ENCODE measurements at places on chromosomes 11 and 22. TPM values are rescaled to one million over a fixed set of nuclear protein-coding genes. Genes with fewer than 3 reads are reported as not detected.
A peak's percentile ranks its signal among the peaks of the same experiment; 100 is the strongest.

DNA sequence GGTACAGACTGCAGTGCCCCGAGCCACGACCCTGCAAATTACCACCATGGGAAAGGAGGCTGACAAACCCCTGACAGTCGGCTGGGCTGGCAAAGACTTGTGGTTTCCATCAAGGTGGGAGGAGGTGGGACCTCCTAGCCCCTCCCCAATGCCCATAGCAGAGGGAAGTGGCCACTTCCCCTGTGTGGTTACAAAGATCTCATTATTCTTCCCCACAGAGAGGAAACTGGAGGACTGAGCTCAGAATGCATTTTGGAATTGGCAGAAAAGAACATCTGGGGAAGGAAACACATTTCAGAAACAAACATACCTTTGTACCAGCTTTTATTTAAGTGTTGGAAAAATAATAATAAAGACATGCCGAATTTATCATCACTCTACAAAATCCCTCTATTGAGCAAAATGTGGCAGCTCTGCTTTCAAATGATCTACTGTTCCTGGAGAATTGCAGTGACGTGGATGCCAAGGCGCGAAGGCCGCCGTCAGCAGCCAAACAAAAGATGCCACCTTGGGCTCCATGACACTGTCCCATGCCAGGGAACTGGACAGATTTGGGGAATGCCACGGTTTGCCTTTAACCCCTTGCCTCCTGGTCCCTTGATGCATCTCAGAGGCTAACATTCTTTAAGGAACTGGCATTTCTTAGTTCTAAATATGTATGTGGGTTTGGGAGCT, 169.6 kb downstream of the CRYBB2 start:
- H3K4me1 ChIP-seq: no peaks in the 10 kb centered on the region
- no peak for DNase-seq
- no peaks in the 10 kb centered on the region for H3K36me3 ChIP-seq

The WEE1 gene
- 6.8 TPM for total RNA-seq

DNA sequence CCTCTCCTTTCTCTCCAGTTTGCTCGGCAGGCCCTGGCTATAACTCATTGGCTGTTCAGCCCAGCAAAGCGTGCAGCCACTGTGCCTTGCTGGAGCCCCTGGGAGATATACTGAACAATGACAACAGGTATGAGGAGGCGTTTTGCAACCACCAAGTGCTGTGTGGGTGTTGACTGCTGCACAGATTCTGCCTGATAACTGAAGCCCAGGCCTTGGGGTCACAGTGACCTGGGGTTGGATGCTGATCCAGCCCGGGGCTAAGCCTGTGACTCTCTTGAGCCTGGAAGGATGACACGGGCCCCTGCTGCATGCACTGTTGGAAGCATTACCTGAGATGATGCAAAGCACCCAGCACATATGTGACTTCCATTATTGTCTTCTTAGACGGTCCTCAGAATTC, 13.7 kb upstream of the A4GALT start:
- H3K36me3 ChIP-seq: no peaks in the 10 kb centered on the region
- no peaks in the 10 kb centered on the region for H3K4me1 ChIP-seq
- H3K4me3 ChIP-seq: no peak overlapping the region
- no peaks in the 10 kb centered on the region for H3K27me3 ChIP-seq
- no peak for DNase-seq

- no peaks in the 10 kb centered on the region for H3K36me3 ChIP-seq
- H3K27me3 ChIP-seq: no peaks in the 10 kb centered on the region
- H3K27ac ChIP-seq: no peak overlapping the region
- H3K4me3 ChIP-seq: peak overlapping the region; percentile 56
- no peak for DNase-seq
These were observed 186.4 kb downstream of the BLID start for GRCh38 chr11:121929581-121929980.

DNA sequence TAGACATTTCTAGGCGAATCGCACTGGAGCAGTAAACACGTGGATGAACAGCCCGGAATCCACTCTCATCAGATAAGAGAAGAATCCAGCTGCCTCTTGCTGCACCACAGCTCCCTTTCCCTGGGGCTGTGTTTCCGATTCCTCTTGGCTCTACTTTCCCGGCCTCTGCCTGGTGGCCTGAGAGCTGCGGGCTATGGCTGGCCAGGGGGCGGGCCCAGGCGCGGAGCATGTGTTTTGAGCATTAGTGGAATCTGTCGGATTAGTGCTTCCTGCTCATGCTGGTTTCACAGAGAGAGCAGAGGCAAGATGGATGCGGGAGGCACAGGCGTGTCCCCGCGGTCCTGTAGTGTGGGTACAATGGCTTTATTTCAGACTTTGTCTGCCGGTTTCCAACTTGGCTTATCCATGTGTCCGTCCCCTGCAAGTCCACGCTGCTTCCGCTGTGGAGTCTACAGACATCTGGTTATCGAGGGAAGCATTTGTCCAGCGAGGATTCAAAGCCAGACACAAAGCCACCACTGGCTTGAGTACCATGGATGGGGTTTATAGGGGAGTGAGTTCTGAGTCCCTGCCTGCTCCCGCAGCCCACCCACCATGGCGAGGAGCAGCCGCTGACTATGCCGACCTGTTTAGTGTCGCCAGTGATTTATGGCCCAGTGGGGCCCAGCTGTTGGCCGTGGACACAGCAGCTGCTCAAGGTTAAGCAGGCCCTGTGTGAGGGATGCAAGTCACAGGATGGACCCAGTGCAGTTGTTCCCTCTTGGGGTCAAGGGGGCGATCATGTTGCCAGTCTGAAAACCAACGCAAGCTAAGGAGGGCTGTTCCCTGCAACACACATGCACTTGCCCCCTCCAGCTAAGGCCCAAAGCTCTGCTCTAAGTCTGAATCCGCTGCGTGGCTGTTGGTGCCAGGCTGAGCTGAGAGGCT, 43.3 kb upstream of the EP300 start:
- peaks cover 8% of the 10 kb centered on the region for H3K4me1 ChIP-seq
- H3K27ac ChIP-seq: peak overlapping the region; percentile 57
- no peaks in the 10 kb centered on the region for H3K27me3 ChIP-seq
- peak; percentile 64 for DNase-seq
- no peaks in the 10 kb centered on the region for H3K36me3 ChIP-seq
- H3K4me3 ChIP-seq: peak overlapping the region; percentile 50

GRCh38 chr11:10314199-10315072, 9.6 kb downstream of the ADM start:
- H3K4me3 ChIP-seq: no peak overlapping the region
- peaks cover 37% of the 10 kb centered on the region for H3K4me1 ChIP-seq
- H3K27me3 ChIP-seq: no peaks in the 10 kb centered on the region
- no peak for DNase-seq
- H3K27ac ChIP-seq: no peak overlapping the region
- H3K36me3 ChIP-seq: no peaks in the 10 kb centered on the region

The KRTAP5-9 gene
- not detected for total RNA-seq

DNA sequence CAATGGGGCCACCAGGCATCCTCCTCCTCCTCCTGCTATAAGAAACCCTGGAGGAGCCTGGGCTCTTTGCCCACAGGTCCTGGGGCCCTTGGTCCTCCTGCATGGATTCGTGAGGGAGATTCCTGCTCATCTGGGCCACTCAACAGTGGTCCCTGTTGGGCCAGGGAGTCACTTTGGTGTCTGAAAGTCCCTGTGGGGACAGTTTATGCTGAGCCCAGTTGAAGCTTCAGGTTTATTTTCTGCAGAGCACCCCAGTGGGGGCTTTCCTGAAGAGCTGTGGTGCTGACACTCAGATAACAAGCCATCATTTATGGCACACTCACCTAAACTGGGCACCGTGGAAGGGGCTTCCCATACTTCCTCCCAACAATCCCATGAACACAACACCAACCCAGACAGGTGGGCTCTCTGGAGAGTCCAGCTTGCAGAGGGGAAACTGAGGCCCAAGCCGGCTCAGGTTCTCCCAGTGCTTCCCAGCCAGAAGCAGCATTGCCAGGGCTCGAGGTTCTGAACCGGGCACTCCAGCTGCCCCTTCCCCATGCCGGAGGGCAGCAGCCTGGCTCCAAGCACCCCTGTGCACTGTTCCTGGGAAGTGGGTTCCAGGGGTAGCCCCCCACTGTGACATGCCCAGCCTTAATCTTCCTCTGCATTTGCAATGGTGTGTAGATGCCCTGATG, 91.3 kb downstream of the MYEOV start:
- no peak for DNase-seq
- H3K4me3 ChIP-seq: no peak overlapping the region
- H3K27me3 ChIP-seq: no peaks in the 10 kb centered on the region
- no peaks in the 10 kb centered on the region for H3K36me3 ChIP-seq

The RGL4 gene
- not detected for total RNA-seq

- no peaks in the 10 kb centered on the region for H3K4me1 ChIP-seq
- H3K27ac ChIP-seq: no peak overlapping the region
- DNase-seq: no peak
- H3K36me3 ChIP-seq: no peaks in the 10 kb centered on the region
- no peaks in the 10 kb centered on the region for H3K27me3 ChIP-seq
These were observed 352.3 kb upstream of the B3GAT1 start for GRCh38 chr11:134764367-134764766.

The TYR gene
- not detected for total RNA-seq

The LARGE1 gene
- total RNA-seq: 91.0 TPM

- no peak overlapping the region for H3K27ac ChIP-seq
- peaks cover 6% of the 10 kb centered on the region for H3K4me1 ChIP-seq
- DNase-seq: no peak
- H3K36me3 ChIP-seq: no peaks in the 10 kb centered on the region
- H3K27me3 ChIP-seq: no peaks in the 10 kb centered on the region
These were observed 69.1 kb downstream of the MICAL2 start for GRCh38 chr11:12179531-12179930.

GRCh38 chr11:124732230-124732629, 7.5 kb upstream of the NRGN start:
- peak; percentile 50 for DNase-seq
- H3K4me1 ChIP-seq: no peaks in the 10 kb centered on the region
- no peaks in the 10 kb centered on the region for H3K27me3 ChIP-seq

GRCh38 chr11:112795142-112795815, 165.9 kb upstream of the NCAM1 start:
- H3K36me3 ChIP-seq: no peaks in the 10 kb centered on the region
- no peak for DNase-seq
- peaks cover 24% of the 10 kb centered on the region for H3K4me1 ChIP-seq

DNA sequence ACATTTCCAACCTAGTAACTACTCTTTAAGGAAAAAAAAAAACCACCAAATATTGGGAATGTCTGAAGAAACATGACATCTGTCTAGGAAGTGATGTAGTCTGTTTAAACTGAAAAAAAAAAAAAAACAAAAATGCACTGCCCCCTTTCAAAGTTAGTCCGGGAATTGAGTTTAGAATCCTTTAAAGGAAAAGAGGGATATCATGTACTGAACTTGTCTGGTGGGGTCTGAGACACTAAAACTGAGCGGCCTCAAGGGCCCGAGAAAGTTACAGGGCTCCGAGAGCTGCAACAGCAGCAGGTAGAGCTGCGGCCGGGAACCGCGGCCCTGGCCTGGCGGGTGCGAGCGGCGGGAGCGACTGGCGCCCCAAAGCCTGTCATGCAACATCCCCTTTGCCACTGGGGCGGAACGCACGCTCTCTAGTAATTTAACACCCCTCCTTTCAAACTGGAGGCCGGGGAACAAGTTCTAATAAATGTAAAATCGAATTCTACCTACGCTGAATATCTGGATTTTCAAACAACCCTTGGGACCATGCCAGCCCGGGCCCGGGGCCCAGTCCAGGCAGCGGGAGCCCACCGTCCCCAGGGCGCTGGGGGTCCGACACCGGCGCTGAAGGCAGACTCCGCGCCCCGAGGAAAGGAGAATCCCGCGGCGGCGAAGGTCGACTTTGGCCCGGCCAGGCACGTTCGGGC, 736 bp downstream of the RDX start:
- H3K27me3 ChIP-seq: no peaks in the 10 kb centered on the region
- H3K4me1 ChIP-seq: peaks cover 31% of the 10 kb centered on the region
- H3K36me3 ChIP-seq: no peaks in the 10 kb centered on the region
- peak; percentile 38 for DNase-seq
- peak overlapping the region; percentile 99 for H3K27ac ChIP-seq

GRCh38 chr22:43819421-43819921, 7.4 kb upstream of the EFCAB6 start:
- H3K36me3 ChIP-seq: no peaks in the 10 kb centered on the region
- H3K27me3 ChIP-seq: peaks cover 37% of the 10 kb centered on the region
- no peaks in the 10 kb centered on the region for H3K4me1 ChIP-seq
- no peak overlapping the region for H3K4me3 ChIP-seq
- no peak overlapping the region for H3K27ac ChIP-seq

DNA sequence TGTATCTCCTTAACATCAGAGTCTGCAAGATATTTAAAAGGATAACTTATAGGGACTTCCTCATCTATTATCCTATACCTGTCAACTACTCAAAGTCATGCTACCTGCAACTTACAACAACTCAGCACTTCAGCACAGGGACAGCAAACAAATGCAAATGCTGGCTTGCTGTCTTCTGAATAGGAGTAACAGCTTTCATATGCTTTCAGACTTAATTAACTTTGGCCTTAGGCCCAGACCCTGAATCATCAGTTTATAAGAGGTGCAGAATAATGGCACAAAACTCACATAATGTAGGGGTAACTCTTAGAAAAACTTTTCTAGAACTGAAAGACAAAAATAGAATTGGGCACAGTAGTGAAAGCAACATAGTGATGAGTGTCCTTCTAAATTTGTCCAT, 953.4 kb downstream of the DLG2 start:
- no peak for DNase-seq
- no peaks in the 10 kb centered on the region for H3K27me3 ChIP-seq
- H3K27ac ChIP-seq: no peak overlapping the region
- no peaks in the 10 kb centered on the region for H3K36me3 ChIP-seq

The OR2AT4 gene
- total RNA-seq: not detected

DNA sequence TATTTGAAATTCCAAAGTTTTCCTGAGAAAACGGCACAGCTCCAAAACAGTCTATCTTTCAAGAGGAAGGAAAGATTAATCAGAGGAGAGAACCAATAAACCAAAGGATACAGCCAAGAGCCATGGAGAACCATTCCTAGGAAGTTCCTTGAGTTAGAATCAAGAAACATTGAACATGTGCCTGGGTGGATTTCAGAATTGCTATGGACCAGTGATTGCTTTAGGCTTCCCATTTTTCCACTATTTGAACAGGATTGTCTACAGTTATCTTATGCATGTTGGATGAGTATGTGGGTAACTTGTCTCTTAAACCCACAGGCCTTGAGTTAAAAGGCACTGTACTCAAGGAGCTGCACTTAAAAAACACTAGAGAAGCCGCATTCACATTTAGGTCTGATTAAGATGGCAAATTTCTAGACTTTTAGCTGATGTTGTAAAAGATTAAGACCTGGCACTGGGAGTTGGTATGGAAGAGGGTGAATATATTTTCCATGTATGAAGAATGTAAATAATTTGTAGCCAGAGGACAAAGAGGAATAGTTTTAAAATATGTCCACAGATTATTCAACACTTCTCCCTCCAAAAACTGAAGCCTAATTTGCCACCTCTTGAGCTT, 11.2 kb upstream of the DEUP1 start:
- no peaks in the 10 kb centered on the region for H3K36me3 ChIP-seq
- no peak for DNase-seq
- no peaks in the 10 kb centered on the region for H3K4me1 ChIP-seq
- H3K27me3 ChIP-seq: no peaks in the 10 kb centered on the region

Measured in gastrocnemius medialis (tissue), 4 donors.